ENCODE measurements at places on chromosomes 1 and 21.

GRCh38 chr1:39269791-39270342, 65.4 kb downstream of the MACF1 start:
- DNase-seq = no peak

GRCh38 chr1:53681977-53682685, 56.8 kb downstream of the GLIS1 start:
- DNase-seq = peak; percentile 5

- DNase-seq = no peak
Observed at GRCh38 chr1:219712506-219712905, 99.6 kb upstream of the ZC3H11B start.

DNA sequence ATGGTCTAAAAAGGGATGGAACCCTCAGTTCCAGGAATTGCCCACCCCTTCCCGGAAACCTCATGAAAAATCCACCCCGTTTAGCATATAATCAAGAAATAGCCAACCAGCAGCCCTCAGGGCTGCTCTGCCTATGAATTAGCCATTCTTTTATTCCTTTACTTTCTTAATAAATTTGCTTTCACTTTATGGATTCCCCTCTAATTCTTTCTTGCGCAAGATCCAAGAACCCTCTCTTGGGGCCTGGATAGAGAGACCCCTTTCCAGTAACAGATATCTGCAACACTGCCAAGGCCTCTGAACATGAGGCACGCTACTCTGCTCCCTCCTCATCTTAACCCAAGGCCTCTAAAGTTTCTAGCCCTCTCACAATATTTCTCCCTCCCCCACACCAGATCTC, 58.9 kb upstream of the POU2F1 start:
- DNase-seq = no peak

DNA sequence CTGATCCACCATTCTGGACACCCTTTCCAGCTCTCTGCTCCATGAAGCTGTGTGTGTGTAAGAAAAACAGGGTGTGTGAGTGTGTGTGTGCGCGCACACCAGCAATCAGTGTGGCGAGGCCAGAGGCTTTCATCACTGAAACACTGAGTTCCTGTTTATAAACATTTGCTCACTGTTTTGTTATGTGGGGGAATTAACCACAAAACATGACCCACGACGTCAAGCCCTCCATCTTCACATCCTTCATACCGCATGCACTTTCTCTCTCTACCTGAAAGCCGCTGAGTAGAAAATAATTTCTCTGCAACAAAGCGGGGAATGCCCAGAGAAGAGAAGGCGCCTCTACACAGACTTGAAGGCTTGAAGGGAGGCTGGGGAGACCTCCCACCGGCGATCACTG, 148.9 kb upstream of the IRF2BP2 start:
- peak; percentile 16 for DNase-seq

- DNase-seq = no peak
Observed at GRCh38 chr1:61609040-61609439, 115.9 kb downstream of the TM2D1 start.

All from stimulated activated CD4-positive, alpha-beta T cell treated with anti-CD3 and anti-CD28 coated beads, Interleukin-1b, Interleukin-23, amount 100 ng/mL, for 4 hours (primary cell).